Esophagus squamous epithelium (tissue), 5 donors: ENCODE measurements at places on chromosomes 5 and 9.

GRCh38 chr9:121272401-121272948 lies 4.5 kb downstream of the GSN start:
- H3K27ac ChIP-seq, result peak overlapping the region; percentile 96
- no peak overlapping the region for H3K4me3 ChIP-seq
- no peak for DNase-seq
- peaks cover 96% of the 10 kb centered on the region for H3K4me1 ChIP-seq
- no peaks in the 10 kb centered on the region for H3K27me3 ChIP-seq
- no peaks in the 10 kb centered on the region for H3K36me3 ChIP-seq

GRCh38 chr9:90502134-90502533 lies 140.5 kb downstream of the DIRAS2 start:
- H3K27me3 ChIP-seq, result no peaks in the 10 kb centered on the region
- no peaks in the 10 kb centered on the region for H3K36me3 ChIP-seq
- no peak overlapping the region for H3K4me3 ChIP-seq
- no peaks in the 10 kb centered on the region for H3K4me1 ChIP-seq
- no peak overlapping the region for H3K27ac ChIP-seq
- no peak for DNase-seq

- peaks cover 57% of the 10 kb centered on the region for H3K4me1 ChIP-seq
- H3K27ac ChIP-seq, result no peak overlapping the region
- DNase-seq, result no peak
- H3K4me3 ChIP-seq, result no peak overlapping the region
- no peaks in the 10 kb centered on the region for H3K27me3 ChIP-seq
These were observed 7.7 kb downstream of the ICE1 start for GRCh38 chr5:5430136-5430535.

DNA sequence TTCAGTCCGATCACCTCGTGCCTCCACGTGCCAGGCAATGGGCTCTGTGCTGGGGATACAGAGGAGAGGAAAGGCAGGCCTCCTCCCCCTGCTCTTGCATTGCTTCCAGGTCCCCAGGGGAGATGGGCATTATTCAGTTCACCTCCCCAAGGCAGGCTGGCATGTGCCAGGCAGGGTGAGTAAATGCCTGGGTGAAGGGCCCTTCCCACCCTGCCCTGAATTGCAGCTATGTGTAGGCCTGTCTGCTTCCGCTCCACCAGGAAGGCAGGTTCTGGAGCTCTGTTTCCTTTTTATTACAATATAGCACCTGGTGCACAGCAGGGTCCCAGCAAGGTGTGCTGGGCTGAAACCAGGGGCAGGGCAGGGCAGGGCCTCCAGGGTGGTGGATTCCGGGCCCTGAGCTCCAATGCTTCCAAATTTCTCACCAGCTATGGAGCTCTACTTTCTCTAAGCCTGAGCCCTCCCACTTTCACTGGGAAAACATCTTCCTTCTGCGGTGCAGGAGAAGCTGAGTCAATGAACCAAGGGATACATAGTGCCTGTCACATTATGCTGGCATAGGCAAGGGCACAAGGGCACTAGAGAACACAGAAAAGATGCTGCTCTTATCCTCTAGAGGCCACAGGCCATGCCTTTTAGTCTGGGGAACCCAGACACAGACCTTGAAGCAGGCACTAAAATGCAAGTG lies 42.0 kb downstream of the SHB start:
- peaks cover 6% of the 10 kb centered on the region for H3K36me3 ChIP-seq
- no peak overlapping the region for H3K4me3 ChIP-seq
- H3K4me1 ChIP-seq, result peaks cover 59% of the 10 kb centered on the region
- H3K27me3 ChIP-seq, result no peaks in the 10 kb centered on the region

- H3K36me3 ChIP-seq, result no peaks in the 10 kb centered on the region
- no peak overlapping the region for H3K27ac ChIP-seq
- DNase-seq, result no peak
- H3K4me3 ChIP-seq, result no peak overlapping the region
- H3K27me3 ChIP-seq, result no peaks in the 10 kb centered on the region
- no peaks in the 10 kb centered on the region for H3K4me1 ChIP-seq
These were observed 401.6 kb upstream of the ZNF608 start for GRCh38 chr5:125148076-125148475.

DNA sequence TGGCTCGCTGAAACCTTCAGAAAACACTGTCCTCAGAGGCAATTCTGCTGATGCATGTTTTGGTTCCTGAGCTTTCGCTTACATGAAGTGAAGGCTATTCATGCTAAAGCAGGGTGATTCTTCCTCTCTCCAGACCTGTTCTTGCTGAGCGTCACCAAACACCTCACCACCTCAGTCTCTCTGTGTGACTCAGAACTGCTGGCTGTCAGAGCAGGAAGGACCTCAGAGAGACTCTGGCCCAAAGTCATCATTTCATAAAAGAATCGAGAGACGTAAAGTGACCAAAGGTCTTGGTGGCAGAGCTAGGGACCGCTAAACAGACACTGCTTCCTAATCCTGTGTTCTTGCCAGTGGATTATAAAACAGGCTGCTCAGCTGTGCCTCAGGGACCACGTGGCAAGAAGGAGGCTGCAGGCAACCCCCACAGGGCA lies 73.8 kb downstream of the LHFPL2 start:
- DNase-seq, result no peak
- no peaks in the 10 kb centered on the region for H3K36me3 ChIP-seq
- no peaks in the 10 kb centered on the region for H3K4me1 ChIP-seq
- no peaks in the 10 kb centered on the region for H3K27me3 ChIP-seq
- peak overlapping the region; percentile 15 for H3K27ac ChIP-seq

GRCh38 chr5:115393239-115393638 lies 96.8 kb upstream of the CCDC112 start:
- no peak for DNase-seq
- no peak overlapping the region for H3K4me3 ChIP-seq
- H3K4me1 ChIP-seq, result no peaks in the 10 kb centered on the region
- no peak overlapping the region for H3K27ac ChIP-seq

GRCh38 chr9:116149844-116150243 lies 3.7 kb upstream of the PAPPA start:
- peaks cover 53% of the 10 kb centered on the region for H3K27me3 ChIP-seq
- no peaks in the 10 kb centered on the region for H3K36me3 ChIP-seq
- no peak for DNase-seq
- H3K4me1 ChIP-seq, result peaks cover 30% of the 10 kb centered on the region
- no peak overlapping the region for H3K4me3 ChIP-seq
- no peak overlapping the region for H3K27ac ChIP-seq

- H3K27me3 ChIP-seq, result no peaks in the 10 kb centered on the region
- no peak for DNase-seq
- no peak overlapping the region for H3K4me3 ChIP-seq
- H3K36me3 ChIP-seq, result no peaks in the 10 kb centered on the region
- H3K4me1 ChIP-seq, result no peaks in the 10 kb centered on the region
These were observed 47.4 kb upstream of the SHC3 start for GRCh38 chr9:89225991-89226471.

DNA sequence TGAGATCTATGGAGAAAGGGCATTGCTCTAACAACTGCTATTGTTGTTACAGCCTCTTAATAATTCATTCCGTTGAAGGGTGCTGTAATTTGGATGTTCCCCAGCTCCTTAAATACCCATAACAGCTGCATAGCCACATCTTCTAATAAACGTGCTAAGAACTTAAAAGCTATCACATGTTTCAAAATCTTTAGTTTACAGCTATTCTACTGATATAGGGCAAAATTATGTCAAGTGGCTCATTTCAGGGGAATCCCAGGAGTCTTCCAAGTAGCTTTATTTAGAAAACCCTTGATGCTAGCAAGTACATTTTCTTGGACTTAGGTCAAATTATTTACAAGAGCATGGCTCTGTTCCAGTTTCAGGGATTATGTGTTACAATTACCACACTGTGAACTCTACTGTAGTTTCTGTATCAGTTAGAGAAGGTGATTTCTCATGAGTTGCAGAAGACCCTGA lies 990.4 kb upstream of the ACO1 start:
- no peaks in the 10 kb centered on the region for H3K4me1 ChIP-seq
- no peaks in the 10 kb centered on the region for H3K36me3 ChIP-seq
- no peak overlapping the region for H3K4me3 ChIP-seq
- no peak overlapping the region for H3K27ac ChIP-seq
- H3K27me3 ChIP-seq, result no peaks in the 10 kb centered on the region

GRCh38 chr5:18393565-18394442 lies 759.5 kb downstream of the TAF11L14 start:
- H3K4me1 ChIP-seq, result no peaks in the 10 kb centered on the region
- no peaks in the 10 kb centered on the region for H3K36me3 ChIP-seq
- no peaks in the 10 kb centered on the region for H3K27me3 ChIP-seq
- no peak overlapping the region for H3K4me3 ChIP-seq

GRCh38 chr5:1657161-1657741 lies 133.5 kb upstream of the LPCAT1 start:
- H3K27ac ChIP-seq, result no peak overlapping the region
- H3K36me3 ChIP-seq, result no peaks in the 10 kb centered on the region
- no peak for DNase-seq
- H3K27me3 ChIP-seq, result peaks cover 98% of the 10 kb centered on the region
- no peak overlapping the region for H3K4me3 ChIP-seq

DNA sequence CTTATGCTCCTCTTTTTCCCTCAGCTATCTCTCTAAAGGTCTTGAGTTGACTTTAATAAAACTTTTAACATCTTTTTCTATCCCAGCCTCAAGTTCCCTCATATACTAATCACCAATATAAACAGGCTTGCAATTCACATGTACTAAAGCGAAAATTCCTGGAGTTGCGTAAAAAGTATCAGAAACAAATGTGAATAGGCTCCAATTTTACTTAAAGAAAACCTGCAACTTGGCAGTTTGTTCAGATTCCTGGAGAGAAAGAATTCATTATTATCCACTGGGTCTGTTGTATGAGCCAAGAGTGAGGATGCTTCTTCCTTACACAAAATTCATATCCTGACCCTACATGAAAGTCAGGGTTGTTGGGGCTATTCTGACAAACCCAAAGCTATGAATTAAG lies 384.2 kb downstream of the DTWD2 start:
- H3K4me1 ChIP-seq, result no peaks in the 10 kb centered on the region
- no peak overlapping the region for H3K27ac ChIP-seq
- H3K36me3 ChIP-seq, result no peaks in the 10 kb centered on the region
- no peak overlapping the region for H3K4me3 ChIP-seq
- DNase-seq, result no peak
- no peaks in the 10 kb centered on the region for H3K27me3 ChIP-seq

DNA sequence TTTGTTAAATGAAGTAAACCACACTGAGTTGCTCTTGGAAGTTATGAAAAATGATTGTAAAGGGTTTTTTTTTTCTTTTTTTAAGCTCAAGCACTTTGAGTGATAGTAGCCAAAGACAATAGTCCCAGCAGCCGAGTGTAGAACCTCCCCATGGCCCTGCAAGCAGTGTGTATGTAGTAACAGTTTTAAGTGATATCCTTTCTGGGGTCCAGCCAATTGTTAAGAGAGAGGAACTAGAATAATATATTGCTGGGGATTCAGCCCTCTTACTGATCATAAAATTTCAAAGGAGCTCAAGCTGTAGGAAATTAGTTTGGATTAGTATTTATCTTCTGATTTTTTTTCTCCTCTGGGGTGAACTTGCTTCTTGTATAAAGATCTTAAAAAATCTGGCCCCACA lies 43.2 kb downstream of the NPR3 start:
- H3K4me3 ChIP-seq, result no peak overlapping the region
- H3K27me3 ChIP-seq, result no peaks in the 10 kb centered on the region
- H3K27ac ChIP-seq, result no peak overlapping the region
- no peak for DNase-seq

DNA sequence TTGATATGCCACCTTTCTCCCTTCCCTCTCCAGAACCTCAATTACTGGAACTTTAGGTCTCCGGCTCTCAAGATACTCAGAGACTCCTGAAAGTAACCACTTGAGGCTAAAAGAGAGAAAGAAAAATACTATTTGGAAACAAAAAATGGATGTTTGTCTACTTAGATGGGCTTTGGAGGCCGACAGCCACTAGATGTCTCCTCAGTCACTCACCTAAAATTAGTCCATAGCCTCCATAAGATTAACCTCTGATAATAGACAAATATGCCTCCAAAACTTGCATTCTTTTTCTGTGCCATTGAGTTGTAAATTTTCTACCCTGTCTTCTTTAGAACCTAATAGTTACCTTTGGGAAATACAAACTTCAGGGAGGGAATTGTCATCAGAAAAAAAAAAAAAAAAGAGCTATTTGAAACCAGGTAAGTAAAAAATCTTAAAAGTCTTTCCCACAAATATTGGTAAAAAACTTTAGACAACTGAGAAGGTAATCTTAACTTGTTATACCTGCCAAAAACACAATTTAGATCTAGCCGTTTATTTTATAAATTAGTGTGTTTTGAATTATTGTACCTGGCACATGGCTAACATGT lies 11.2 kb upstream of the PCDH1 start:
- no peaks in the 10 kb centered on the region for H3K36me3 ChIP-seq
- H3K27me3 ChIP-seq, result peaks cover 2% of the 10 kb centered on the region
- H3K4me1 ChIP-seq, result no peaks in the 10 kb centered on the region
- DNase-seq, result no peak

DNA sequence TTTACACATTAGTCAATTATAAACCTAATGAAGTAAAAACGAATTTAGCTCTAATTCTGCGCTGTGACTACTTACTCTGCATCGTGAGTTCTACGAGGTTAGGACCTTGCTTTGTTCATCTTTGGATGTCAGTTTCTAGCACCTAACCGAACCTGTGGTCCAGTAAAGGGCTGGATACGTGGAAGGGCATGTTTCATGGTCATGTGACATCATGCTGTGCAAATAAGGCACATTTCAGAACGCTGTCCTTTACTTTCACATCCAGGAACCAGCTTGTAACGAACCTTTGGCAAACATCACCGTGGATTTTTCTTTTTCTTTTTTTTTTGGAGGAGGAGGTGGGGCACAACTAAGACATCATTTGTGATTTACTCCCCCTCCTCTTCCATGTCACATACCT lies 15.0 kb downstream of the BASP1 start:
- peaks cover 4% of the 10 kb centered on the region for H3K4me1 ChIP-seq
- H3K27me3 ChIP-seq, result no peaks in the 10 kb centered on the region
- no peaks in the 10 kb centered on the region for H3K36me3 ChIP-seq
- H3K4me3 ChIP-seq, result no peak overlapping the region
- no peak overlapping the region for H3K27ac ChIP-seq

GRCh38 chr5:130189961-130190360 lies 285.7 kb downstream of the CHSY3 start:
- no peak overlapping the region for H3K4me3 ChIP-seq
- DNase-seq, result no peak
- no peaks in the 10 kb centered on the region for H3K27me3 ChIP-seq
- no peaks in the 10 kb centered on the region for H3K4me1 ChIP-seq
- no peaks in the 10 kb centered on the region for H3K36me3 ChIP-seq
- H3K27ac ChIP-seq, result no peak overlapping the region

DNA sequence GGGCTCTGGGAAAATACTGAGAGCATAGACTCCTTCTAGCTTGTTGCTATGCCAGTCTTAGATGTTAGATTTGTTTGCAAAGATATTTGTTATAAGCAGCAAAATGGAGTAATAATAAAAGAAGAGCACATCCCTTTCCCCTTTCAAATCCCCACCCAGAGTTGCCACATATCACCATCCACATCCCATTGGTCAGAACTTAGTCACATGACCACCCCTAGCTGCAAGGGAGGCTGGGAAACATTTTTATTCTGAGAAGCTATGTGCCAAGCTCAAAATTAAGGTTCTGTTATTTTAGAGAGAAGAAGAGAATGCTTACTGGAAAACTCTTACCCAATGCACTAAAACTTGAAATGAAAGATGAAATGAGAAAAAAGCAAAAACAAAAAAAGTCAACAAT lies 193.9 kb upstream of the MVB12B start:
- no peak for DNase-seq
- no peaks in the 10 kb centered on the region for H3K4me1 ChIP-seq
- no peak overlapping the region for H3K27ac ChIP-seq
- H3K27me3 ChIP-seq, result peaks cover 43% of the 10 kb centered on the region
- no peak overlapping the region for H3K4me3 ChIP-seq
